Lower lobe of right lung (tissue), 2 donors: ENCODE measurements at places on chromosomes 3 and 15. TPM values are rescaled to one million over a fixed set of nuclear protein-coding genes. Genes with fewer than 3 reads are reported as not detected.
A peak's percentile ranks its signal among the peaks of the same experiment; 100 is the strongest.

DNA sequence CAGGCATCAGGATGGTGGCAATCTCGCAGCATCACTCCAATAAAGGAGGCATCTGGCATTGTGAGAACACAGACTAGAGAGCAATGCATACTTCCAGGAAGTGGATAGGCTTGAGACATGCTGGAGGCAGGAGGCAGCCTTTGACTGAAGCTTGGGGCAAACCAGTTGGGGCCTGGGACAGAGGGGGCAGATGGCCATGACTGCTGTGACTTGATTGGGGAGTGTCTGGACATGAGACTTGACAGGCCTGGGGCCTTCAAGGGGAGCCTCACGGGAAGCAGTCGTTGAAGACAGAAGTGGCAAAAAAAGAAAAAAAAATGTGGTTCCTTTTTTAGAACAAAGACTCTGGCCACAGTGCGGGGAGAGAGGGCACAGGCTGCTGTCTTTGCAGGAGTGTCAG, 44.7 kb upstream of the CHRNA7 start:
- H3K4me1 ChIP-seq, result no peaks in the 10 kb centered on the region
- no peak for DNase-seq
- H3K4me3 ChIP-seq, result no peak overlapping the region
- H3K27me3 ChIP-seq, result no peaks in the 10 kb centered on the region
- no peaks in the 10 kb centered on the region for H3K36me3 ChIP-seq

The CHRFAM7A gene
- total RNA-seq, result 9.6 TPM

GRCh38 chr3:56952846-56953245, 107.6 kb upstream of the SPATA12 start:
- no peaks in the 10 kb centered on the region for H3K4me1 ChIP-seq
- H3K27ac ChIP-seq, result no peak overlapping the region
- no peaks in the 10 kb centered on the region for H3K27me3 ChIP-seq
- H3K4me3 ChIP-seq, result no peak overlapping the region

GRCh38 chr15:75647370-75648155, at the start of gene SNX33:
SNX33 (plus strand) TSS chr15:75647912; CDS start chr15:75649103, 1,191 bp downstream.
- peak; percentile 86 for DNase-seq
- H3K27ac ChIP-seq, result peak within 1 kb of the TSS; percentile 95
- peaks cover 17% of the 10 kb centered on the region for H3K36me3 ChIP-seq
- H3K4me3 ChIP-seq, result peak within 1 kb of the TSS; percentile 82

GRCh38 chr3:46907271-46907670, 29.8 kb downstream of the PTH1R start:
- no peak overlapping the region for H3K4me3 ChIP-seq
- H3K4me1 ChIP-seq, result peaks cover 19% of the 10 kb centered on the region
- no peaks in the 10 kb centered on the region for H3K36me3 ChIP-seq
- DNase-seq, result peak; percentile 38

- H3K4me3 ChIP-seq, result no peak overlapping the region
- H3K27ac ChIP-seq, result no peak overlapping the region
- DNase-seq, result no peak
- peaks cover under 1% of the 10 kb centered on the region for H3K27me3 ChIP-seq
- H3K36me3 ChIP-seq, result no peaks in the 10 kb centered on the region
These were observed 6.9 kb downstream of the LRRC2 start for GRCh38 chr3:46559091-46559704.

DNA sequence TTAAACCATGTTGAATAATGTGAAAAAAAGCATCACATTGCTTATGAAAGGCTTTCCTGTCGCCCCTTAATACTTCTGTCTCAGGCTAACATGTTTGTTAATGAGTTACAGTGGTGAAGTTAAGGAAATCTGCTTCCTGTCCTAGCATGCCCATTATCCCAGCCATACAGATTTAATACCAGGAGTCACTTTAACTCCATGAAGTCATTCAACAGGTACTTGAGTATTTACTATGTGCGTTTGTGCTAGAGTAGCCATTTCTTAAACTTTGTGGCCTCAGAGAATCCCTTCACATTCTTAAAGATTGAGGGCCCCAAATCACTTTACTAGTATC, 10.1 kb upstream of the SETD5 start:
- DNase-seq, result no peak
- no peak overlapping the region for H3K4me3 ChIP-seq
- H3K4me1 ChIP-seq, result peaks cover 14% of the 10 kb centered on the region

- H3K4me3 ChIP-seq, result no peak overlapping the region
- no peaks in the 10 kb centered on the region for H3K27me3 ChIP-seq
- H3K4me1 ChIP-seq, result no peaks in the 10 kb centered on the region
- no peaks in the 10 kb centered on the region for H3K36me3 ChIP-seq
- DNase-seq, result no peak
These were observed 14.5 kb downstream of the PTPRG start for GRCh38 chr3:61575893-61576292.

- no peaks in the 10 kb centered on the region for H3K27me3 ChIP-seq
- no peak for DNase-seq
- peaks cover 29% of the 10 kb centered on the region for H3K36me3 ChIP-seq
- H3K4me3 ChIP-seq, result no peak overlapping the region
- no peak overlapping the region for H3K27ac ChIP-seq
These were observed 19.9 kb upstream of the XRN1 start for GRCh38 chr3:142467768-142468167.

The CNTN3 gene
- 1.9 TPM for total RNA-seq
